Spleen (tissue), 13 donors: ENCODE measurements at places on chromosomes 3 and 15. TPM values are rescaled to one million over a fixed set of nuclear protein-coding genes. Genes with fewer than 3 reads are reported as not detected.

Gene SKOR1
- total RNA-seq = 0.46 TPM

Gene RAB5A
- total RNA-seq = 67.2 TPM

Gene ADAMTS17
- total RNA-seq = 6.1 TPM

Gene LTK
- 7.0 TPM for total RNA-seq

DNA sequence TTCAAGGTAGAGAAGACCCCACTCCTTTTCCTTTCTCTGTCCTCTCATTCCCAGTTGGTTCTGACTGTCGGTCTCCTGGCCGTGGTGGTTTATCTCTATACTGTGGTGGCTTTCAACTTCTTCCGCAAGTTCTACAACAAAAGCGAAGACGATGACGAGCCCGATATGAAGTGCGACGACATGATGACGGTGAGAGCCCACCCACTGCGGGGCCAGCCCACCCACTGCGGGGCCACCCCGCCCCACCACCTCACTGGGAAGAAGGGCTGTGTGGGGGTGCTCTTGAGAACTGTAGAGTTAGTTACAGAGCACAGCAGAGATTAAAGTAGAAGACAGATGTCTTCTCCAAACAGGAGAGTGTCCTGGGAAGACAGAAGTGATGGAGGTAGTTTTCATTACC lies 110.6 kb upstream of the CHRM5 start:
- DNase-seq = no peak
- no peak overlapping the region for H3K27ac ChIP-seq
- H3K4me3 ChIP-seq = no peak overlapping the region
- H3K36me3 ChIP-seq = no peaks in the 10 kb centered on the region
- no peaks in the 10 kb centered on the region for H3K4me1 ChIP-seq
- H3K27me3 ChIP-seq = no peaks in the 10 kb centered on the region

DNA sequence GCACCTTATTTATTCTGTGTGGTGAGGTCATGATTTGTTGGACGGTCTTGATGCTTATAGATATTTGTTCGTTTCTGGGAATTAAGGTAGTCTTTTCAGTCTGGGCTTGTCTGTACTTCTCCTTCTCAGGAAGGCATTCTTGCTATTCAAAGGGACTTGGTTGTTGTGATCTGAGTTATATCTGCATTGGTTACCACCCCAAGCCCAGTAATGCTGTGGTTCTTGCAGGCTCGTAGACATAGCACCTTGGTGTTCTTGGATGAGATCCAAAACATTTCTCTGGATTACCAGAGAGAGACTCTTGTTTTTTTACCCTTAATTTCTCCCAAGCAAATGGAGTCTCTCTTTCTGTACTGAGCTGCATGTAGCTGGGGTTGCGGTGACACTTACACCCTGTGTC lies 128.0 kb upstream of the CBLB start:
- H3K27ac ChIP-seq = no peak overlapping the region
- no peaks in the 10 kb centered on the region for H3K27me3 ChIP-seq
- H3K4me3 ChIP-seq = no peak overlapping the region
- DNase-seq = no peak

GRCh38 chr15:80272987-80273386 lies 21.0 kb upstream of the CTXND1 start:
- no peak overlapping the region for H3K27ac ChIP-seq
- no peaks in the 10 kb centered on the region for H3K27me3 ChIP-seq
- no peak overlapping the region for H3K4me3 ChIP-seq
- H3K4me1 ChIP-seq = no peaks in the 10 kb centered on the region
- no peak for DNase-seq

DNA sequence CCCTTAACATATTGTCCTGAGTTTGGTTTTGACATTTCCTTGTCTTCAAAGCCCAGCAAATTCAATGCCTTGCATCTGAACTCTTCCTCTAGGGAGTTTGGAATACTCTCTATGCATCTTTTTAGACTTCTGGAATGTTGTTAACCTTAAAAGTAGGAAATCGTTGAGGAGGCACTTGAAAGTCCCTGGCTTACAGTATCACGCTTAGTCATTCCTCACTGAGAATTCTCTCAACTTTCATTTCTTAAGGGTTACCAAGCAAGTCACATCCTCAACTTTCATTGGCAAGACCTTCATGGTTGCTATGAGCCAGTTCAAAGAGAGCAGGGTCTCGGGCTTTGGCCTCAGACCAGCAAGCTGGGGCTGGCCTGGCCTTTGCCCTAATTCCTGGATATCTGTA lies 89.9 kb downstream of the ASB7 start:
- no peak overlapping the region for H3K4me3 ChIP-seq
- no peak for DNase-seq
- no peaks in the 10 kb centered on the region for H3K36me3 ChIP-seq
- no peaks in the 10 kb centered on the region for H3K4me1 ChIP-seq

GRCh38 chr3:12840591-12841148 lies 695 bp downstream of the RPL32 start:
- H3K4me1 ChIP-seq = peaks cover 48% of the 10 kb centered on the region
- DNase-seq = no peak
- H3K4me3 ChIP-seq = peak overlapping the region; percentile 84
- H3K27me3 ChIP-seq = no peaks in the 10 kb centered on the region

DNA sequence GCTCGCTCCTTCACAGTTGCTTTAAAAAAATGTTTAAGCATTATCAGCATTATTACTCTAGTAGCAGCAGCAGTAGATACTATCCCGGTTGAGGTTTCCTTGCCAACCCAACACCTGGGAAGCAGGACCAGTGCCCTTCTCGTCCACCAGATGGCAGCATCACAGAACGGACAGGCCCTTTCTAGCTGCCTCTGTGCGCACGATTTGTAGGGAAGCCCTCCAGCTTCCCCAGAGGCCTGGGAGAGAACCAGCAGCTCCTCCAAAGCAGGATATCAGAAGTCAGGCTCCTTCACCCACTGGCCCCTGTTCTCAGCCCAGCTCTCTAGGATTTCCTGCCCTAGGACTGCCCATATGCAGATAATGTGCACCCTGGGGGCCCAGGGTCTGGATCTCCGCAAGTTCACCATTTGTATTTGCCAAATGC lies 16.8 kb upstream of the ESYT3 start:
- peaks cover 32% of the 10 kb centered on the region for H3K27me3 ChIP-seq
- no peaks in the 10 kb centered on the region for H3K4me1 ChIP-seq
- DNase-seq = no peak
- no peak overlapping the region for H3K4me3 ChIP-seq
- no peak overlapping the region for H3K27ac ChIP-seq

DNA sequence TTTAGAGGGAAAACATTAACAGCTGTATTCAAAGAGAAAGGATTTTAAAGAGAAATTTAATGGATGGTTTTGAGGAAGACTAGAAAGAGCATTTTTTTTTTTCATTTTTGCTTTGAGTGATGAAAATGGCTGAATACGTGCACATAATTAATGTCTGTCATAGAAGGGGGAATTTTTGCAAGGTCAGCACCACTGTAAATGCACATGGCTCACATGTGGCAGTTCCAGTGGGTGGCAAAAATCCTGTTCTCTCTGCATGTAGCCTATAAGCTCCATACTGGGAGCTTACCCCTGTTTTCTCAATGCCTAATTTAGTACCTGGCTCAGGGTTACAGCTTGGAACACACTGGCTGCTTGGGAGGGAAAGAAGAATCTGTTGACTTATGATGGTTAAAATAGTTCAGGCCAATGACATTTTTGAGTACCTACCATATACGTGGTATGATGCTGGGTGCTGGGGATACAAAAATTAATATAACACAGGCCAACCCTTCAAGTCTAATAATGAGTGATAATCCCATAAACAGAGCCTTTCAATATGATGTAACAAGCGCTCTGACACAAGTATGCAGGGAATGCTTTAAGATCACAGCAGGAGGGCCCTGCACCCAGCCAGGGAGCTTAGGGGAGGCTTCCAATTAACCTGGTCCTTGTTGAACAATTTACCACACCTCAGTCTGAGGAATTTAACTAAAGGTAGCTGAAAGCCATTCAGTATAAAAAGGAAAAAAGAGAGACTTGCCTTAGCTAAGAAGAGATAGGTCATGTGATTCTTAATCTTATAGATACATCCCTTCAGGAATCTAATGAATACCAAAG lies 33.0 kb downstream of the HSPBAP1 start:
- no peak overlapping the region for H3K4me3 ChIP-seq
- H3K36me3 ChIP-seq = no peaks in the 10 kb centered on the region
- no peak overlapping the region for H3K27ac ChIP-seq
- peaks cover 6% of the 10 kb centered on the region for H3K4me1 ChIP-seq
- no peak for DNase-seq

DNA sequence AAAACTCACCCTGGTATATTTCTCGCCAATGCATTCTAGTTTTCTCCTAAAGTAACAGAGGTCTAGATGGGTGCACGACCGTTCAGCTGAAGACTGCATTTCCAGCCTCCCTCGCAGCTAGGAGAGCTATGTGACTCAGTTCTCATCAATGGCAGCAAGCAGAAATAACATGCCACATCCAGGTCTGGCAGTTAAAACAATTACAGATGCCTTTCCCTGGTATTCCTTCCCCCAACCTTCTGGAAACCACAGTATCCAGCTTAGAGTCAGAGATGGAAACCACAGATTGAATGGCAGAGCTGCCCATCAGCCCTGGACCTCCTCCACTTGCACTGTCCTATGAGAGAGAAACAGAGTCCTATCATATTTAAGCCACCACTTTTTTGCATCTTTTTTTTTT lies 4.8 kb downstream of the HAPLN3 start:
- no peak overlapping the region for H3K4me3 ChIP-seq
- H3K4me1 ChIP-seq = peaks cover 6% of the 10 kb centered on the region
- no peak for DNase-seq
- peaks cover 25% of the 10 kb centered on the region for H3K36me3 ChIP-seq
- H3K27me3 ChIP-seq = peaks cover 17% of the 10 kb centered on the region

GRCh38 chr15:39247574-39247973 lies 333.3 kb upstream of the THBS1 start:
- H3K4me1 ChIP-seq = no peaks in the 10 kb centered on the region
- no peaks in the 10 kb centered on the region for H3K27me3 ChIP-seq
- H3K4me3 ChIP-seq = no peak overlapping the region
- H3K36me3 ChIP-seq = no peaks in the 10 kb centered on the region
- DNase-seq = no peak

- no peak overlapping the region for H3K27ac ChIP-seq
- H3K27me3 ChIP-seq = no peaks in the 10 kb centered on the region
- no peak for DNase-seq
- no peaks in the 10 kb centered on the region for H3K36me3 ChIP-seq
- no peak overlapping the region for H3K4me3 ChIP-seq
Observed at GRCh38 chr3:87267953-87268645, 8.3 kb downstream of the POU1F1 start.

GRCh38 chr15:50190166-50190570 lies 8.2 kb downstream of the SLC27A2 start:
- no peak overlapping the region for H3K27ac ChIP-seq
- H3K4me3 ChIP-seq = no peak overlapping the region
- DNase-seq = no peak
- peaks cover 4% of the 10 kb centered on the region for H3K36me3 ChIP-seq
- H3K4me1 ChIP-seq = no peaks in the 10 kb centered on the region

- H3K27ac ChIP-seq = no peak overlapping the region
- H3K36me3 ChIP-seq = no peaks in the 10 kb centered on the region
- peak overlapping the region; percentile 13 for H3K4me3 ChIP-seq
- peak; percentile 65 for DNase-seq
- peaks cover 20% of the 10 kb centered on the region for H3K4me1 ChIP-seq
- H3K27me3 ChIP-seq = no peaks in the 10 kb centered on the region
Observed at GRCh38 chr15:100112061-100112420, 229.7 kb downstream of the ADAMTS17 start.

DNA sequence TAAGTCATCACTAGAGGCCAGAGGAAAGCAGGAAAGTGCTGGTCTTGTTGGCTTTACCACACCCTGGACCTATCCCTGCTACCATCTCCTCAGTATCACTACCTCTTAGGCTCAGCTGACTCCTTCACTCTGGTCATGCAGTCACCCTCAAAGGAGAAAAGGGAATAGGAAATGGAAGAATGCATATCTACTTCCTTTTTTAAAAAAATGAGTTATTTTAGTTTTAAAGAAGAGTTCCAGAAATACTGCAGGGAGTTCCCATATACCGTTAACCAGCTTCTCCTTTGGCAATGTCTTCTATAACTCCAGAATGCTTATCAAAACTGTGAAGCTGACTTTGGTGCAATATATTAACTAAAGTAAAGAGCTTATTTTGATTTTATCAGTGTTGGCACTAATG lies 688.6 kb downstream of the DIPK2A start:
- H3K27me3 ChIP-seq = no peaks in the 10 kb centered on the region
- H3K4me1 ChIP-seq = no peaks in the 10 kb centered on the region
- no peak for DNase-seq
- H3K27ac ChIP-seq = no peak overlapping the region
- no peak overlapping the region for H3K4me3 ChIP-seq

GRCh38 chr3:125032100-125032643 lies 23.6 kb downstream of the HEG1 start:
- DNase-seq = no peak
- no peaks in the 10 kb centered on the region for H3K27me3 ChIP-seq
- peaks cover 20% of the 10 kb centered on the region for H3K4me1 ChIP-seq
- H3K4me3 ChIP-seq = no peak overlapping the region
- peaks cover 19% of the 10 kb centered on the region for H3K36me3 ChIP-seq

GRCh38 chr3:122353893-122354401 lies 28.9 kb downstream of the CSTA start:
- no peaks in the 10 kb centered on the region for H3K27me3 ChIP-seq
- H3K4me3 ChIP-seq = no peak overlapping the region
- no peak overlapping the region for H3K27ac ChIP-seq
- H3K36me3 ChIP-seq = peaks cover 8% of the 10 kb centered on the region

DNA sequence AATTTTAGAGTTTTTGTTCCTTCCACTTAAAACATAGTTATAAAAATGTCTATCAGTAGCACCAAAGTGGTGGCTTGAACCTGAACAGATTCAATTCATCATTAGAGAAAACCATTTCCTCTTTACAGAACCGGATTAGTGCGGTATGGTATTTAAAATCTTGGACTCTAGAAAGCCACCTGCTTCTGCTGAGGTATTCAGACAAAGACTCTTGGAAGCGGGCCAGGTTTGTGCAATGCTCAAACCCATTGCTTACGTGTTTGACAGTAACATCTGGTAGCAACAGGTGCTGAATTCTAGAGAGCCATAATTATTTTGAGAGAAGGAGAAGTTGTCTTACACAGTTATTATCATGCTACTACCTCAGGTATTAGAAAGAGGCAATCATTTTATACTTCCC lies 290.5 kb downstream of the NAALADL2 start:
- no peak for DNase-seq
- H3K4me1 ChIP-seq = no peaks in the 10 kb centered on the region
- no peaks in the 10 kb centered on the region for H3K27me3 ChIP-seq
